ENCODE measurements at places on chromosomes 4 and X.
A peak's percentile ranks its signal among the peaks of the same experiment; 100 is the strongest.

DNA sequence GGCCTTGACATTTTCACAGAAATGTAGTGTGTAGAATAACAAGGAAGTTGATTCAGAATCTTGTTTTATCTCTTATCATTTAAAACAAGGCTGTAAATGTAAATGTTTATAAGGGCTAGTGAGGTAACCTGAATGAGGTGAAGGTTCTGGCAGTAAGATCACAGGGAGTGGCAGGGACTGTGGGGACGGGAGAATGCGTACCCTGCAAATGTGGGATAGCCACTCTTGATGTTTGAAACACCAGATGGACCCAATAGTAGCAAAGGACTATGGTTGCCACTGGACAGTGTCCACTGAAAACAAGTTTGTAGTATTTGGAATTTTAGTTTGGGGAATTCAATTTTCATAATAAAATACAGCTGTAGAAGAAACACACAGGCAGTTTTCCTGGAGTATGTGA, 155.3 kb downstream of the FHIP1A start:
- no peak for DNase-seq

DNA sequence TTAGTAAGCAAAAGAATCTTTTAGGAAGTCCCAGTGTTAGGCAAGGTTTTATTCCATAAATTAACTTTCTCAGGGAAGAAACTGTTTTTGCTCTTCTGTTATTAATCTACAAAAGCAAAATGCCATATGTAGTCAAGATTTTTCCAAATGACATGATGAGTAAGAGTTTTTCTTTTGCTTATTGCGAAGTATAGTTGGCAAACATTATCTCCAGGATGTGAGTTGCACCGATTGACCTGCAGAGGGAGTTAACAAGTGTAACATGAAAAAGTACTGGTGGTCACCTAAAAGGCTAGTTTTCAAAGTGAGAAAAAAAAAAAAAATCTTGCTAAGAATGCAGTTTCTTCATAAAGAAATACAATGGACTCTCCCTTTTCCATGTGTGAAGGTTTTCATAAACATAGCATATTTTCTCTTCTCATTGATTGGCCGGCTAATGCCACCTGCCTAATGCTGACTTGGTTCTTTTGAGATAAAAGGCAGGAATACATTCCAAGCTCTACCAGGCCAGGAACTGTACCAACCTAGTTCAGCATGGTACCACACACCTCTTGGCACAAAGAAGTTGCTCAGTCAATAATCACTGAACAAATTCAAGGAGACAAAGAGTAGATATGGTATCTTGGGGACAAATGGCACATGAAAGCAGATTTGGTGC, 100.2 kb downstream of the LNX1 start:
- DNase-seq: no peak

- DNase-seq: no peak
Observed at GRCh38 chr4:94036964-94037363, 170.7 kb upstream of the SMARCAD1 start.

DNA sequence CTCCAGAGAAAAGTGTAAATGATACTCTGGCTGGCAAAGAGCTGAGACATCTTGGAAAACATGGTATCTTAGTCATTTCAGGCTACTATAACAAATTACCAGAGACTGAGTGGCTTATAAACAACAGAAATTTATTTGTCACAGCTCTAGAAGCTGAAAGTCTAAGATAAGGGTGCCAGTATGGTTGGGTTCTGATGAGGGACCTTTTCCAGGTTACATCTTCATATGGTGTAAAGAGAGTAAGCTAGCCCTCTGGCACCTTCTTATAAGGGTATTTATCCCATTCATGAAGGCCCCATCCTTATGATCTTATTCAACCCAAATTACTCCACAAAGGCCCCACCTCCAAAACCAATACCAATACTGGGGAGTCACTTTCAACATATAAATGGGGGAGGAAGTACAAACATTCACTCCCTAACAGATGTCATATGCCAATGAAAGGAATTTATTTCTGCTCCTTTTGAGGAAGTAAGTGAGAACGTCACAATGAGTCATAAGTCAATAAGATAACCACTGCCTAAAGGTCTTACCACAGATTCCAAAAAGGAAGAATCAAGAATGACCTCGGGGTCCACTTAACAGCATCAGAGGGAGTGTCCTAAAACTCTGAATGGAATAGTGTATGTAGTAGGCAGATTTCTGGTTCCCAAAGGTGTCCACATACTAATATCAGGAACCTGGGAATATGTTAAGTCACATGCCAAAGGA, 246.6 kb downstream of the OPHN1 start:
- no peak for DNase-seq

- DNase-seq: no peak
Observed at GRCh38 chrX:153766098-153766817, 2.2 kb downstream of the PLXNB3 start.

GRCh38 chr4:153531976-153532626, 65.9 kb downstream of the TMEM131L start:
- no peak for DNase-seq

GRCh38 chr4:94370533-94371254, 28.1 kb upstream of the HPGDS start:
- DNase-seq: peak; percentile 7

GRCh38 chrX:11190745-11191510, 79.8 kb downstream of the HCCS start:
- no peak for DNase-seq

DNA sequence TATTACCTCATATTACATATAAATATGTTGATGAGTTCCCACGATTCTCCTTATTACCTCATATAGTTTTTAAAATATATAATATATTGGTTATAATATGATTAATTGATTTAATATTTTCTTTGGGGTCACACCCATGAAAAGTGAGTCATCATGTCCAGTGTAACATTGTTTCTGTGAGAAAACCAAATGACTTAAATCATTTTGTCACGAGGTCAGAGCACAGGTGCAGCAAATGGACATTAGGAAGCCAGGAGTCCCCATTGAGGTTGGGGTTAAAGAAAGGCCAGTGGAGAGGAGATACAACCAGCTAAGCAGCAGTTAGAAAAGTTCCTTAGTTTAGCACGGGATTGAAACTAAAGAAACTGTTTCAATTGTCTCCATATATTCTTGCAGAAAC, 133.9 kb upstream of the RAPGEF2 start:
- no peak for DNase-seq

GRCh38 chrX:65690057-65690855, 22.8 kb downstream of the MSN start:
- DNase-seq: no peak

DNA sequence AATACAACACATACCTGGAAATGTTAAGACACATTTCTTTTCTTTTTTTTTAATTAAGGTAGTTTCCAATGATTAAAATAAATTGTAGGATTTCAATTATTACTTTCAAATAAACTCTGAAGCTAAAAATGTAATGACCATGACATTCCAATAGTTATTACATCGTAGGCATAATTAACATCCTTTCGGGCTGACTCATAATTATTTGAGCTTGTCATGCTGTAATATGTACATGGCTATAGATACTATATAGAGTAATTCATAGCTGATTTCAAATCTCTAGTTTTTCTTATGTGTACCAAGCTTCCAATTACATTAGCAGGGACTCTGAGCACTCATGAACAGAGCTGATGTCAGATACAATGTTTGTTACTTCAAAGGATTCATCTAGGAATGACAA, 125.7 kb upstream of the GABRG1 start:
- DNase-seq: no peak

- no peak for DNase-seq
Observed at GRCh38 chr4:2814627-2815270, 21.9 kb downstream of the SH3BP2 start.

DNA sequence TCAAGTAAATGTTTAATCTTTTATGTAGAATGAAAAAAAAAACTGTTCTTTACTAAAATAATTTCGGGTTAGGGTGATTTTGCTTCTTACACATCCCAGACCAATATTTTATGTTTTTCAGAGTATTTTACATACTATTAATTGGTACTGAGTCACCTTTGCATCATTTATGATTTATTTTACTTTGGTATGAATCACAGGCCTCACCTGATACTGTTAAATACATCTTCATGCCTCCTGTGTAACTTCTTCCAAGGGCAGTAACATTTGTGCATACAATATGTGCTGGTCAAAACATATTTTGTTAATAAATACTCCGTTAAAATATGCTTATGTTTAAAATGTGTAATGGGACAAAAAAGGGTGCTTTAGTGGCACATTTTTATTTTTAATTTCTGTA, 529.6 kb downstream of the ZNF674 start:
- DNase-seq: no peak

DNA sequence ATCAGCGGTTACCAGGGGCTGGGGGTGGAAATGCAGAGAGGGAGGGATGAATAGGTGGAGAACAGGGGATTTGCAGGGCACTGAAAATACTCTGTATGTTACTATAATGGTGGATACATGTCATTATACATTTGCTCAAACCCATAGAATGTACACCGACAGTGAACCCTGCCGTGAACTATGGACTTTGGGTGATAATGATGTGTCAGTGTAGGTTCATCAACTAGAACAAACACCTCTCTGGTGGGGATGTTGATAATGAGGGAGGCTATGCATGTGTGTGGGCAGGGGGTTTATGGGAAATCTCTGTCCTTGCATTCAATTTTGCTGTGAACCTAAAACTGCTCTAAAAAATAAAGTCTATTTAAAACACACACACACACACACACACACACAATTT, 11.5 kb downstream of the HPSE start:
- no peak for DNase-seq

DNA sequence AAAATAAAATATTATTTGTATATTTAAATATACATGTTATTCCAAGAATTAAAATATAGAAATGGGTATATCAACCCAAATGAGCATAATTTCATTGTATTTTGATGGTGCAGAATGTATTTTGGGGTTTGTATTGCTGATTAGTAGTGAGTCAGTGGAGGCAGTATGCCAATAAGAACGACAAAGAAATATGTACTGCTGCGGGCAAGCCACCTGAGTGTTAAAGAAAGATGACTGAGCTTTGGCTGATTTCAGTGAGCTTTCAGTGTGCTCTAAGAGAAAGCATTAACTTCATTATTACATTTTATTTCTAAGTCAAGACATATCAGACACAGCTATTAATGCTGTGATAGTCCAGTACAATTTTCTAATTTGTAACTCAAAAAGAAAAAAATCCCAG, 297.8 kb downstream of the ANK2 start:
- DNase-seq: no peak

- DNase-seq: no peak
Observed at GRCh38 chrX:16807976-16808542, 21.8 kb downstream of the TXLNG start.

GRCh38 chrX:12790885-12791256, 341 bp upstream of the PRPS2 start:
- DNase-seq: no peak

DNA sequence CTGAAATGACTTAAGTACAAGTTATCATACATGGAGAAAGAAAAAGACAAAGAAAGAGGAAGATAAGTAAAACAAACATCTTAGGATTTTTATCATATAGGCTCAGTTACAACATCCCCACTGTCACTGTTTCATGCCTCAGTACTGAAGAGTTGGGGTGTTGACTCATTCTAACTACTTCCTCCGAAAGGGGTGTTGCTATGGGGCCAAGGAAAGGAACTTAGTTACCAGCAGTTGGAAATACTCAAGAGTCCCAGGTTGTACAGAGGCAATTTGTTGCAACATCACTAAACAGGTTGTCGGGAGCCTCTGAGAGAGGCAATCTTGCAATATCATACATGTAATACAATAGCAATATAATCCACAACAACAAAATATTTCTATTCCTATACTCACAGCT, 1264.7 kb downstream of the PCDH7 start:
- no peak for DNase-seq

DNA sequence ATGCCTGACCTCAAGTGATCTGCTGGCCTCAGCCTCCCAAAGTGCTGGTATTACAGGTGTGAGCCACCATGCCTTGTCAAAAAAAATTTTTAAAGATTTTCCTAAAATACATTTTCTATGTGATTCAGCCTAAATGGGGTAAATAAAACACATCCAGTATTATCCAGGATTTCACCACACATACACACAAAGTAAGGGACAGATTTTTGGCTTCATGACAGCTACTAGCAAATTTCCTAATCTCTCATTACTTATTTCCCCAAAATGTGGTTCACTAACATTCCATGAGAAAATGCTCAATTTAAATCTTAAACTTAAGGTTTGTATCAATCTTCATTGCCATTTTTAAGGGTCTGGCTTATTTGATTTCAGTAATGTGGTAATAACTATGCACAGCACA, 348.5 kb upstream of the INTU start:
- no peak for DNase-seq

- DNase-seq: no peak
Observed at GRCh38 chrX:26597981-26598380, 382.0 kb downstream of the MAGEB5 start.

DNA sequence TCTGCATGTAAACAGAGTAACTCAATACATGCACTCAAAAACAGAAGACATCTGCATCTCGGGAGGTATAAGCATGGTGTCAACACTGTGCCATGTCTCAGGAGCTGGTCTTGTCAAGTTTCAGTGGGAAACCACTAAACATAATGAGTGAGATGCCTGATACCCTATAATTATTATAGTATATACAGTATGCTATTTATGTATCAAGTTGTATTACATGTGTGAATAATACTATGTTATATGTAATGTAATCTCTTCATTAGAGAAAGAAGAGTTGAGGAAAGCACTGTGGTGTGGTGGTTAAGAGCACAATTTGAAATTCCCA, 2.5 kb downstream of the PPBP start:
- no peak for DNase-seq

DNA sequence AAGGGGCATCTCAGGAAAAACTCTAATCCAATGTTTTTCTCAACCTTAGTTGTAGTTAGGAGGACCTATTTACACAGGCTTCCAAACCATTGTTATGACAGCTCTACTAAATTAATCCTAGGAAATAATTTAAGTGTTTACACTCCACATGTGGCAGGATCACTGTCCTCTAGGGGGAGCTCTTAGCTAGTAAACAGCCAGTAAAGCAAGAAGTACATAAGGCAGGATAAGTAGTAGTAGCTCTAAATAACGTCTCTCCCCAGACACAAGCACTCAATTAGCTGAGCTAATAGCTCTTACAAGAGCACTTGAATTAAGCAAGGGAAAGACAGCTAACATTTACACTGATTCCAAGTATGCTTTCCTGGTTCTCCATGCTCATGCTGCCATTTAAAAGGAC, 37.3 kb downstream of the NUDT11 start:
- DNase-seq: no peak

- DNase-seq: no peak
Observed at GRCh38 chr4:14837860-14838259, 164.4 kb upstream of the CPEB2 start.

DNA sequence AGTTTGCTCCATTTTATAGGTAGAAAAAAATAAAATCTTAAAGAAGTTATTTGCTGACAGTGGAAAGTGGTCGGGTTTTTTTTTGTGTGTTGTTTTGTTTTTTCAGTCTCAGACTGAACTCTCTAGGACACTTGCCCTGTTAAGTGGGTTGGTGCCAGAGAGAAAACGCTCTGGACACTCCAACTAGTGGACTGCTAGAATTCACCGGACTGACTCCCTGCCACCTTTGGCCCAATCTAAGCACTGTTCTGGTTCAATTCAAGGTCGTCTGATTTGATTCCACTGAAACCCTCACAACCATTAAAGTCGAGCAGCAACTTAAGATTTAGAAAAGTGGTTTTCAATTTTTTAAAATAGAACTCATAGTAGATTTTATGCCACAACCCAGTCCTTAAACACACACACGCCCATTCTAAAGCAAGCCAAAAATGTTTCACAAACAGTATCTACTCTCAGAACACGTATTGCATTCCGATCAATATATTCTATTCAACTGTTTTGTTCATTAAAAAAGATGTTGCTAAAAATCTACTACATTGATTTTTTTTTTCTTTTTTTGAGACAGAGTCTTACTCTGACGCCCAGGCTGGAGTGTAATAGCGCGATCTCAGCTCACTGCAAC, 27.3 kb downstream of the RWDD4 start:
- DNase-seq: no peak

GRCh38 chr4:97414161-97414560, 729.1 kb downstream of the STPG2 start:
- no peak for DNase-seq
